ENCODE measurements at places on chromosomes 2 and 18.

DNA sequence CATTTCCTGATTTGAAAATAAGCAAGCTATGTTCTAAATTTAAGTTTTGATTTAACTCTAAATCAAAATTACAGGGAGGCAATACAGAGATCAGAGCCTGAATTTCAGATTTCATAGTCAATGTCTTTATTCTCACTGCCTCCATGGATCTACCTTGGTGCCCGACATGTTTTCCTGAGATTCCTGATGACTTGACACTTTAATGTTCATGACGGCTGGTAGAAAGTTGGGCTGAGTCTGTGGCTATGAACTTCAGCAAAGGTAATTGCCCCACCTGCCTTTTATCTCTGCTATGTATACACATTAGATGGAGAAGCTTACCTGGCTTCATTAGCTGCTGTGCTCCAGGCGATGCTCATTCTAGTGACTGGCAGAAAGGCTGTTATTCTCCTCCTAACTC, 1390.5 kb upstream of the CELF4 start:
- no peak for DNase-seq

GRCh38 chr2:26179446-26179913, 6.6 kb downstream of the GAREM2 start:
- DNase-seq: no peak

GRCh38 chr2:30866974-30867373, 59.7 kb upstream of the CAPN13 start:
- no peak for DNase-seq

DNA sequence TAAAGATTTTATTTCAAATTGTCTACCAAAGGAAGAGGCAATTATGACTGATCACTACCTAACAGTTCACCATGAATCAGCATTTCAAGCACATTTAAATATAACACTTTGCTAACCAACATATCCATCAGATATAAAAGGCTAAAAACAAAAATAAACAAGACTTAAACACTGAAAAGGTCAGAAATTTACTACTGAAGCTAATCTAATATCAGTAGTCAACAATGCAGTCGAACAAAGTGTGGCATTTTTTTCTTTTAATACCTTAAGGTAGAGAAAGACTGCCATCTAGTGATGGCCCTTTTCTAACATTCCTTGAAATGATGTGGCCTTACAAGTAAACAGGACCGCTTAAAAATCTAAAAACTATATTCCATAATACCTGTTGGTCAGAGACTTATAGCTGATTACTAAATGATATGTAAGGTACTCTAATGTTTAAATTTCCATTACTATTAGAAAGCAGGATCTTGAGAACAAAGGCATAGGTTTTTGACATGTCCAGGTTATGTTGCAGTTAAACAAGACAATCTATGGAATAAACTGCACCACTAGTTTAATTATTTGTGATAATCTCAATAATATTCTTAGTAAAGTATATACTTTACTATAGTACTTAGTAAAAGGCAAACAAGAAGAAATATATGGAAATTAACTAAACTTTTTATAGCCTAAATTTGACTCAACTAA, 80.0 kb downstream of the EXOC6B start:
- DNase-seq: no peak

- DNase-seq: no peak
Observed at GRCh38 chr2:113089916-113090315, 22.1 kb downstream of the IL1F10 start.

Measured in naive thymus-derived CD4-positive, alpha-beta T cell (primary cell).